ENCODE measurements at places on chromosomes 12 and 14.

DNA sequence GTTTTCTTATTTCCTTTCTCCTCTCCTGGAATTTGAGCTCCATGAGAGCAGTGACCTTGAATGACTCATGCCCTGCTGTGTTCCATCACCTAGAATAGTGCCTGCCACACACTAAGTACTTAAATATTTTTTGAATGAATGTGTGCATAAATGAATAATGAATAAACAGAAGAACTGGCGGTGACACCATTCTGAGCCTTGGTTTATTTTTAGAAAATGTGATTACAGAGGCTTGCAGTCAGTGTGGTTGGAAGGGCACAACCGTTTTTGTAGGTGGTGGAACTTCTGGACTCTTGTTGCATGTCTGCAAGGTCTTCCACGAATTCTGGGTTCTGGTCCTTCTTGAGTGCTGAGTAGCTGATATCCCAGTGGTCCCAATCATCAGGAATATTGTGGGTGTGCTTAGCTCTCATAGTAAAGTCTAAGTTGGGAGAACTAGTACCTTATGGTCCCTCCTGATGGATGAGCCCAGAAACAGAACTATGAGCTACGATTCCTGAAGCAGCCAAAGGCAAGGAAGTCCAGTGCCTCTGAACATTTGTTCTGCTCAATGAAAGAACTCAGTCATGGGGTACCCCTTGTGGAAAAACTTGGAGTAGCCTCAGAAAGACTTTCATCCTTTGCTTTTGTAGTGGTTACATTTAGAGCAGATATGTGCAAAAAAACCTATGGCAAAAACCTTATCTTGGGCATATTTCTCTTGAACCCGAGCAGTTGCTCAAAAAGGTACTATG, 28.8 kb upstream of the BHLHE41 start:
- no peak for DNase-seq

GRCh38 chr14:64049616-64050381, 197.0 kb downstream of the SYNE2 start:
- no peak for DNase-seq

DNA sequence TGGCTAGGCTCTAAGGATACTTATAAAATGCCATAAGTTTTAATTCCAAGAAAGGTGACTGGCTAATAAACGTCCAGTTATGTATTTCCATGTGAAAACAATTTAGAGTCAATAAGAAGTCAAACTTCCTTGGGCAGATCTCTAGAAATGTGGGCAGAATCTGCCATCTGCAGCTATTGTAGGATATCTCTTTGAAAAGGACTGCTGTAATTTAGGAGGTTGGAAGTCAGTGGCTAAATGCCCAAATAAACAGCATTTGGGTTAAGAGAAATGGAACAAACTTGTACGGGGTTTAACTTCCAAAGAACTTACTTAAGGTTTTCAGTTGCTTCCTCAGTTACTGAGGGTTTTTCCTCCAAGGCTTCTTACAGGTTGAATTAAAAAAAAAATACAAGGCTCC, 121.6 kb downstream of the FIGNL2 start:
- no peak for DNase-seq

GRCh38 chr12:6772331-6772695, at the start of gene LAG3:
Gene LAG3, plus strand, starts transcription at chr12:6772520. Its CDS starts 333 bp downstream, at chr12:6772853.
- DNase-seq, result peak; percentile 72

DNA sequence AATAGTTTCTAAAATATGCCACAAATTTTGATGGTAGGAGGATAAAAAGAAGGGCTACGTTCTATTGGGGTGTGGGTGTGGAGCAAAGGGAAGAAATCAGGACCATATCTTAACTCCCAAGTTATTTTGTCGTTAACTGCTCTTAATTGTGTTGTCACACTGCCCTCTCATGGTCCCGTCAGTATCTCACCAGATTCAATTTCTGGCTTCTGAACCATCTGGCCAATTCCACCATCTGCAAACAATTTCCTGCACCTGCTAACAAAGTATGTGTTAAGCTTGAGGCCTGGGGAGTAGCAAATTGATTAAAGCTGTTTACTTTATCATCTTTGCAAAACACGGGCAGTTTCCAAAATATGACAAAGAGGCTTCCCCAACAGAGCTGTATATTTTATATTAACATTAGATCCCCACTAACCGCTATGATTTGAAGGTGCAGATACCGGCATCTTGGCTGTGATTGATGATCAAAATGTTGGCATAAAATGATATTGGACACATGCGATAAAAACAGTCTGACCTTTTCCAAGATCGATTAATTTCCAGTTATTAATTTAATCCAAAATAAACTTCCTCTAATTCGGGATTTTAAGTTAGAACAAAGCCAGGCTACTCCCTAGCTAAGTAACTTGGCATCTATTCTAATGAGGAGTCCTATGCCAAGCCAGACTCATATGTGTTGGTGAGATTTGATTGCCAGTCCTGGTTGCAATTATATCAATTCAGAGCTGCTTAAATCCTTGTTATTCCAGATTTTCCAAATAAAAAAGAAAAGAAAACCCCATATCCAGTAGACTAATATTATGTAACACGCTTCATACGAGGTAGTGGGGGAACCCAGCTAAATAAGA, 6.9 kb upstream of the DNM1L start:
- DNase-seq, result peak; percentile 75

DNA sequence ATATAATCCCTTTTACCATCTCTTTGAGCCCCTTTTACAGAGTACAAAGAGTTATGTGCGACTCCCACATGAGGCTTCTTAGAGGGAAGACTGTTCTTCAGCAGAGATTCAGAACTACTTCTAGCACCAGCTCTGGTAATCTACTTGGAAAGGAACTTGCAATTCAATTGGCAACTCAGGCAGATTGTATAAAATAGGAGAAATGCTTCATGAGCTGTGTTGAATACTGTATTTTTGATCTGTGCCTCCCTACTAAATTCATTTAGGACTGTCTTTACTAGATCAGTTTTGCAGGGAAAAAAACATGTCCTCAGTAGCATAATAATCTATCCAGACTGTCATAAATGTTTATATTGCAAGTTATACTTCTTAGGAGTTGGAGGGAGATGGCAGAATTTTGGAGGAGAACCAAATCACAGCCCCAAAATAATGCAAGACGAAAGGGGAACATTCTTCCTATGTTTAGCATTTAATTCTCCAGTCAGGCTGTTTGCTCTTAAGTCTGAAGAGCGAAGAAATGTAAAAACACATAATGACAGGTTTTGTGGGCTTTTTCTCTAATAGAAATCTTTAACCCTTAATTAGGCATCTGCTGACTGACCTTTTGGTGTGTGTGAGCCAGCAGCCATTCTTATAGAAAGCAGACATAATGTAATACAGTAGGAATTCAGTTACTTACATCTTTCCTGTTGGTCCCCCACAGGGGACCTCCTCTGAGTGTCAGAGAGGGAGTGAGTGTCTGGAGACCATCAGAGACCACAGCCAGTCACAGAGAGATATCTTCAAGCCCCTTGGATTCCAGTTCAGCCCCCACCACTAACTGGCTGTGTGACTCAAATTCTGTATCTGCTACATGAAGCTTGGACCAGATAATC, 3.9 kb downstream of the ANO4 start:
- no peak for DNase-seq

- no peak for DNase-seq
Measured at GRCh38 chr12:53481939-53482586, 17.2 kb downstream of the MAP3K12 start.

- DNase-seq, result no peak
Measured at GRCh38 chr14:52312931-52313355, 1.2 kb upstream of the PTGER2 start.

GRCh38 chr12:64826234-64826633, 1.8 kb downstream of the TBC1D30 start:
- peak; percentile 68 for DNase-seq

- DNase-seq, result no peak
Measured at GRCh38 chr12:28184375-28184774, 5.9 kb upstream of the CCDC91 start.

DNA sequence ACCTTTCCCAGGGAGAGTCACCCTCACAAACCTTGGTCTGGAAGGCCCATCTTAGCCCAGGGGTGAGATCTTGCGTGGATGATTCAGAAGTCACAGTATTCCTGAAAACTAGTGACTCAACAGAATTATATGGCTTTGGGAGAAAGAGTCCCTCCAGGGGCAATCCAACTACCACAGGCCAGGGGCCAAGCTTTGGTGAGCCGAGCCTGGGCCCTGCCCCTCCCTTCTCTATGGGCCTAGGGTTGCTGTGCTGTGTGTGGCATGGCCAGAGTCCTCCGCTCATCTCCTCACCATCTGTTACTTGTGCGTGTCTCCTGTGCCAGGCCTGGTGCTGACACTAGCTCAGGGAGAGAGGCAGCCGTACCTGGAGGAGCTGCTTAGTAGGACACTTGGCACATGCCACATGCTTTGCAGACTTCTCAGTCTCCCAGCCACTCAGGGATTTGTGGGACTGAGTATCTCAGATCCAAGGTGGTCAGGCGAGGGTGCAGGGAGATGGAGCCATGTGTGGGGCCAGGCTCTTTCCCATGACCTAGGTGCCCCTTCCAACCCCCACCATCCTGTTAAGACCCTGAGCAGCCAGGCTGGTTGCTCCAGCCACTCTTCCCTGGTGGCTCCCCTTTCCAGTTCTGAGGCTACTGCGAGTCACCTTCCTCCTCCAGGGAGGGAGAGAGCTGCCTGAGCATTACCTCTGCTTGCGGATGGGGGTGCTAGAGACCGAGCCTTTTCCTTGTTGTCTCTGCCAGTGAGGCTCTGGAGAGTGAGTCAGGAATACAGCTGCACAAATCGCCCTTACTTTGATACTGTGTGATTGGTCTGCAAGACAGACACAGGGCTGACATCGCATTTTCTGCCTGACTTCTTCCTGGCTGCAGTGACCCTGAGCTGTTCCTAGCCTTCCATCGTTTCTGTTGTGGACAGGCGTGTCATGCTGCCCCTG, 94.1 kb downstream of the SLC25A47 start:
- no peak for DNase-seq

GRCh38 chr12:92769124-92769901, 66.5 kb downstream of the PLEKHG7 start:
- DNase-seq, result peak; percentile 43

DNA sequence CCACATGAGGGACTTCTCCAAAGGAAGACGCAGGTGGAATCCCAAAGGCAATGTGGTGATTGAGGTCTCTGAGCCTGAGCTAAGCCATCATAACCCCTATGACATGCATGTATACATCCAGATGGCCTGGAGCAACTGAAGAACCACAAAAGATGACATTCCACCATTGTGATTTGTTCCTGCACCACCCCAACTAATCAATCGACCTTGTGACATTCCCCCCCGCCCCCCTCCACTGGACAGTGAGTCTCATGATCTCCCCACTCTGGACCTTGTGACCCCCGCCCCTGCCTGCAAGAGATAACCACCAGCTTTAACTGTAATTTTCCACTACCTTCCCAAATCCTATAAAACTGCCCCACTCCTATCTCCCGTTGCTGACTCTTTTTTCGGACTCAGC, 87.9 kb downstream of the VCPKMT start:
- no peak for DNase-seq

GRCh38 chr12:8593246-8593645, 19.4 kb downstream of the AICDA start:
- DNase-seq, result no peak

DNA sequence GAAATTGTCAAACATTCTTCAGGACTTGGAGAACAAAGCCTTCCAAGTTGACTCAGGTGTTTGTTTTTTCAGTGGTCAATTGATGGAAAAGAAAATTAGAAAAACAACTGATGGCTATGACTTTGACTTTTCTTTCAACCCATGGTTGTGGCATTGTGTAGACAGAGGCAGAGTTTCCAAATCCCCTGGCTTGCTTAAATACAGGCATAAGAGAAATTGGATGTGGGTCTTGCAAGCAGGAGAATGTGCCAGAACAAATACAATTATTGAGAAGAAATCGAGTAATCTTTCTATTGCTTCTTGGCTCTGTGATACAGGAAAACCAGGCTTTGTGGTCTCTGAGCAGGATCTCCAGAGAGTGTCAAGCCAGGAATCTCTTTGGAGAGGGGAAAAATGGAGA, 40.9 kb upstream of the FRMD6 start:
- DNase-seq, result no peak

DNA sequence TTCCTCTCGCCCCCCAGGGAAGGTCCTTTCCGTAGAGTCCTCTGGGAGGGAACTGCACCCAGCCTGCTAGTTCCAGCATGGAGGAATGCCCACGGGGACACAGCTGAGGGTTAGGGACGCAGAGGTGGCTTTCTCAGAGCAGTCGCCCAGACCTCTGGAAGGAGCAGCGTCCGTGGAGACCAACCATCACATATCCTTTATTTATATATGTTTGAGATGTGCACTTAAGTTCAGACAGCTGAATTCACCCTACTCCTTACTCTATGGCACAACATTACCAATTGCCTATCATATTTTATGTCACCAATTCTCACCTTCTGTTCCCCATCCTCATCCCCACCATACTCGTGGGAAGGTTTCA, 305.6 kb upstream of the DIO3 start:
- DNase-seq, result no peak

GRCh38 chr12:25320123-25321006, 69.6 kb upstream of the KRAS start:
- peak; percentile 16 for DNase-seq

DNA sequence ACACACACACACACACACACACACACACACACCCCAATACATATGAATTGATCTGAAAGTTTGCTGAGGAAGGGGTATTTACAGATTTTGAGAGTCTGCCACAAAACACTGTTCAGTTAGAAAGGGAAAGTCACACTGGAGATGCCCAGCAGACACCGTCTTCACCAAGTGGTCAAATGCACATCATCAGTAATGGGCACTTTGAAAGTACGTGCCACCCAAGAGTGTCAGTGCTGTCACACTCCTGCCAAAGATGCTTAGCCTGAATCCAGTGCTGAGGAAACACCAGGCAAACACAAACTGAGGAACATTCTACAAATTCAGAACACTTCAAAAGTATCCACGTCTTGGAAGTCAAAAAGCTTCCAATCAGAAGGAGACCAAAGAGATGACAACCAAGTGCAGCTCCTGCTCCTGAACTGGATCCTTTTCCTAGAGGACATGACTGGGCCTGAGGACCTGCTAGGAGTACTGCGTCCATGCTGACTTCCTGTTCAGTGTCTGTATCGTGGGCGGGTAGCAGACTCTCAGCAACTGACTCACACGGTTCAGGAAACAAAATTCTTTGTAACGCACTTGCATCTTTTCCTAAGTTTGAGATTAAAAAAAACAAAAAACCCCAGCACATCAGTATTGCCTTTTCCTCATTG, 18.6 kb downstream of the PSMC1 start:
- DNase-seq, result no peak

GRCh38 chr14:63735720-63736119, 7.9 kb upstream of the SGPP1 start:
- DNase-seq, result no peak

Data from GM20000 (cell line).